ENCODE measurements at places on chromosomes 7 and 10. TPM values are rescaled to one million over a fixed set of nuclear protein-coding genes. Genes with fewer than 3 reads are reported as not detected.

Gene FBXL13
- total RNA-seq, result 0.22 TPM

Gene ZDHHC4
- total RNA-seq, result 38.1 TPM

Gene TMEM26
- total RNA-seq, result 0.09 TPM

Gene LRRC18
- under 0.01 TPM for total RNA-seq

Gene CDC14C
- total RNA-seq, result under 0.01 TPM

Gene KLF14
- total RNA-seq, result not detected

Gene PCLO
- 5.3 TPM for total RNA-seq

Gene NEUROD6
- not detected for total RNA-seq

Gene NRBF2
- total RNA-seq, result 15.1 TPM

Gene PNLIP
- total RNA-seq, result not detected

Gene ZNF488
- not detected for total RNA-seq

Gene NUTM2A
- 0.09 TPM for total RNA-seq

Gene PODXL
- total RNA-seq, result 342 TPM

Gene GPR37
- total RNA-seq, result 0.22 TPM

Gene SPDYE16
- not detected for total RNA-seq

Gene PKD2L1
- not detected for total RNA-seq

Gene NACAD
- 0.43 TPM for total RNA-seq

Gene CALML3
- total RNA-seq, result not detected

Gene NUTM2E
- not detected for total RNA-seq

Gene NKX1-2
- total RNA-seq, result not detected

Measured in dermis lymphatic vessel endothelial cell (primary cell).